Aortic smooth muscle cell (primary cell): ENCODE measurements at places on chromosomes 5 and 9. TPM values are rescaled to one million over a fixed set of nuclear protein-coding genes. Genes with fewer than 3 reads are reported as not detected.

Gene RNF183
- not detected in 2 replicates for total RNA-seq

Gene ATP6V0E1
- 318 and 333 TPM in 2 replicates for total RNA-seq

Gene SHISAL2B
- total RNA-seq: not detected in 2 replicates

Gene PTPN3
- 6.8 and 12.7 TPM in 2 replicates for total RNA-seq

Gene EXOC3
- total RNA-seq: 48.4 and 51.2 TPM in 2 replicates

Gene C5
- total RNA-seq: 8.2 and 10.9 TPM in 2 replicates

Gene C5orf52
- not detected in 2 replicates for total RNA-seq

Gene C5orf58
- total RNA-seq: 0.26 TPM in 1 of 2 replicates, not detected in the other

Gene NR5A1
- not detected in 2 replicates for total RNA-seq
